A549 treated with Mapracorat at 1 μM for 4 hours (cell line): ENCODE measurements at places on chromosomes 13 and 19. TPM values are rescaled to one million over a fixed set of nuclear protein-coding genes. Genes with fewer than 3 reads are reported as not detected.

Gene CEACAM21
- total RNA-seq = not detected in 5 replicates

Gene IFNL4
- not detected in 5 replicates for total RNA-seq

Gene ELANE
- total RNA-seq = not detected in 5 replicates

Gene PTPRH
- total RNA-seq = 3.5 to 6.0 TPM (median 5.0 TPM) in 5 replicates

Gene SRRM5
- total RNA-seq = 0.53 to 1.1 TPM (median 0.79 TPM) in 5 replicates
